Pulmonary artery endothelial cell (primary cell): ENCODE measurements at places on chromosomes 11 and 22. TPM values are rescaled to one million over a fixed set of nuclear protein-coding genes. Genes with fewer than 3 reads are reported as not detected.

Gene INCENP
- 28.5 and 66.7 TPM in 2 replicates for total RNA-seq

Gene GLYATL2
- total RNA-seq: not detected in 2 replicates

Gene OR11H1
- not detected in 2 replicates for total RNA-seq

Gene DDI1
- total RNA-seq: not detected in 2 replicates

Gene MCM5
- total RNA-seq: 99.3 and 178 TPM in 2 replicates

Gene A4GALT
- 16.5 and 25.6 TPM in 2 replicates for total RNA-seq

Gene SYNGR1
- total RNA-seq: 2.3 and 3.9 TPM in 2 replicates

Gene AIFM3
- 0.07 and 0.56 TPM in 2 replicates for total RNA-seq

Gene ACAD8
- total RNA-seq: 21.3 and 25.1 TPM in 2 replicates

Gene PRR5L
- 9.6 and 15.5 TPM in 2 replicates for total RNA-seq
